NCI-H2029 (cell line): ENCODE measurements at places on chromosomes 2 and 18.

- no peak for DNase-seq
Observed at GRCh38 chr2:173271135-173271534, 83.5 kb upstream of the CDCA7 start.

GRCh38 chr2:212797484-212798205 is 259.0 kb upstream of the ERBB4 start:
- no peak for DNase-seq

DNA sequence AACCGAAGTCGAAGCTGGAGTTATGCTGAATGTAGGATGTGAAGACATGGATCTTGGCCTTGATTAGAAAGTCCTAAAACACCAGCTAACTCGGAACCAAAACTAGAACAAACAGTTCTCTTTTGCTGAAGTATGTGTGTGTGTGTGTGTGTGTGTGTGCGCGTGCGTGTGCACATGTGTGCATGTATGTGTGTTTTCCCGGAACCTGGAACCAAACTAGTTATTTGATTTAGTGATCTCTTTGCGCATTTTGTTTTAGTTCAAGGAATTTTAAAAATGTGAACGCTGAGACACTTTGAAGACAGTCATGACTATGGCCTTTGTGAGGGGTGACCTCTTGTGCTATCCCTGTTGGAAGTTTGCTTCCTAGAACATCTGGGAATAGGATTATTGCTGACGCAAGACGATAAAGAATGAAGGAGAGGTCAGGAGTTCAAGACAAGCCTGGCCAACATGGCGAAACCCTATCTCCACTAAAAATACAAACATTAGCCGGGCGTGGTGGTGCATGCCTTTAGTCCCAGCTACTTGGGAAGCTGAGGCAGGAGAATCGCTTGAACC is 23.8 kb downstream of the FHL2 start:
- no peak for DNase-seq

- DNase-seq: no peak
Observed at GRCh38 chr2:62054916-62055450, 140.9 kb upstream of the B3GNT2 start.

- DNase-seq: no peak
Observed at GRCh38 chr18:67549946-67550345, 33.4 kb upstream of the DSEL start.

DNA sequence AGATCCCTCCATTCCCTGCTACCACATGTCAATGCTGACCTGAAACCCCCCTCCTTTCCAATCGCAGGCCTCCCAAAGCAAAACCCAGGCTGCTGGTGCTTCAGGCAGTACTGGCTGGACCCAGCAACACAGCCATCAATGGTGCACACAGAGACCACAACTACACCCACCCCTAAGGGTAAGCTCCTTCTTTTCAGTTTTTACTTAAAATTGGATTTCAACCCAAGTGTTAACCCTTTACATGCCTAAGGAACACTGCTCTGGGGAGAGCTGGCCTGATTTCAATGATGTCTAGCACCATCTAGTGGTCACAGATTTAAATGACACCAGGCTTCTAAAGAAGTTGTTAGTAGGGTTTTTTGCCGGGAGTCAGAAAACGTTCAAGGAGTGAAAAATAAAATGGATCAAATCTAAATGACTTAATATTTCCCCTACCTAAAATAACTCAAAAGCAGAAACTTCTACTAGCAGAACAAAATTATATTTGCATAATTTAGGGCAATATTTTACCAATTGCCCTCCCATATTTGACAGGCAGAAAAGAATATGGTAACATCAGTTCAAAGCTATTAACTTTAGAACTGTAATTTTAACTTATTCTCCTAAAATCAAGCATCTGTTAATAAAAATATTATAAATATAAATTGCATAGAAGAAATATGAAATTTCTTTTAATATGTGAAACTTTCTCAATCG is 24.6 kb downstream of the FECH start:
- DNase-seq: peak; percentile 15

DNA sequence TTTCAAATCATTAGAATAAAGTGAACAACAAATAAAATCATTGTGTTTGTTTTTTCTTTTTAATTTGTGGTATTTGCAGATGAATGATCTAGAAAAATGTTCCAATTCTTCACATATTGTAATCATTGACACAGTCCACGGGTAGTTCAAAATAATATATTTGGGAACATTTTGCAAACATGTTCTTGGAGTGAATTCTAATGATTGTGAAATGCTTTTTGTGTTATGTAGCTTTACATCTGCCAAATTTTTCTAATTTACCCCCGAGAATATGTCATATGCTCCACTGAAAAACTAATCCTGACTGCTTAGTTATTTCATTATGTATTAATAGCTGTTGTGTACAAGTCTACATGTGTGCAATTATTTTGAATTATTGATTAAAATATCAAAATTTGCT is 1468.4 kb upstream of the NXPH2 start:
- DNase-seq: no peak

- no peak for DNase-seq
Observed at GRCh38 chr2:74632209-74632938, 15.8 kb downstream of the M1AP start.

- DNase-seq: no peak
Observed at GRCh38 chr2:163207693-163208370, 369.3 kb upstream of the KCNH7 start.

GRCh38 chr2:8451273-8451672 is 230.6 kb upstream of the ID2 start:
- DNase-seq: no peak

- no peak for DNase-seq
Observed at GRCh38 chr2:66445925-66446871, 11.3 kb downstream of the MEIS1 start.

- DNase-seq: no peak
Observed at GRCh38 chr2:175684466-175684865, 317.6 kb downstream of the LNPK start.

DNA sequence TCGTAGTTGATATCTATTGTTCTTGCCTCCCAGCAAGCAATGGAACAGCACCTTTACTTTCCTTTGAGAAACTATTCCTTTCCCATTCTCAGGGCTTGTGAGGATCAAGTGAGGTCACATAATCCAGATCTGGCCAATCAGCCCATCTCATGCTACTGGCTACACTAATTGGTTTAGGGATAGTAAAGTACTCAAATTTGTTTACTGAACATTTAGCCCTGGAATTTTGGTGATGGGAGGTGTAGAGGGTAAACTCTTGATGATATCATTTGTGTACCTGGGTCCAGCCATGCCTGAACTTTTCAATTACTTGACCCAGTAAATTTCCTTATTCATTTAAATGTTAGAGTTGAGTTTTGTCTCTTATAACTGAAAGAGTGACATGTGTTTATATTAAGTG is 195.8 kb upstream of the TNP1 start:
- peak; percentile 46 for DNase-seq

DNA sequence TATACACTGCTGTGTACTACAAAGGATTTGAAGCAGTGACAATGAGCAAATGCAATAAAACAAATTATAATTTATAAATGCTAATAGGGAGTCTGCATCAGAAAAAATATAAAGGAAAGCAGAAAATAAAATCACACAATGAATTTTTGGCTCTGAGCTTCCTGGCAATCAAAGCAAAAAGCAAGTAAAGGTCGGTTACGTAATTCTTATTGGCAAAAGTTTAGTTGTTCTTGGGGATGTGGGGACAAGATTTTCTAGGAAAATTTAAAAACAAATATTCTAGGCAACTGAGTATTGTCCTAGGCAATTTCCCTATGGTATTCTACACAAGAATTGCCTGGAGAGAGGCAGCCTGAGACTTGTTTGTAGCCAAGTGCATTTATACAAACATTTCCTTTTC is 1.8 kb downstream of the ORC2 start:
- no peak for DNase-seq

- DNase-seq: no peak
Observed at GRCh38 chr18:9173770-9174233, 37.2 kb downstream of the ANKRD12 start.

- peak; percentile 39 for DNase-seq
Observed at GRCh38 chr2:208406474-208407451, at the start of gene PTH2R. PTH2R (plus strand) TSS chr2:208406792; CDS start chr2:208407044, 252 bp downstream.

DNA sequence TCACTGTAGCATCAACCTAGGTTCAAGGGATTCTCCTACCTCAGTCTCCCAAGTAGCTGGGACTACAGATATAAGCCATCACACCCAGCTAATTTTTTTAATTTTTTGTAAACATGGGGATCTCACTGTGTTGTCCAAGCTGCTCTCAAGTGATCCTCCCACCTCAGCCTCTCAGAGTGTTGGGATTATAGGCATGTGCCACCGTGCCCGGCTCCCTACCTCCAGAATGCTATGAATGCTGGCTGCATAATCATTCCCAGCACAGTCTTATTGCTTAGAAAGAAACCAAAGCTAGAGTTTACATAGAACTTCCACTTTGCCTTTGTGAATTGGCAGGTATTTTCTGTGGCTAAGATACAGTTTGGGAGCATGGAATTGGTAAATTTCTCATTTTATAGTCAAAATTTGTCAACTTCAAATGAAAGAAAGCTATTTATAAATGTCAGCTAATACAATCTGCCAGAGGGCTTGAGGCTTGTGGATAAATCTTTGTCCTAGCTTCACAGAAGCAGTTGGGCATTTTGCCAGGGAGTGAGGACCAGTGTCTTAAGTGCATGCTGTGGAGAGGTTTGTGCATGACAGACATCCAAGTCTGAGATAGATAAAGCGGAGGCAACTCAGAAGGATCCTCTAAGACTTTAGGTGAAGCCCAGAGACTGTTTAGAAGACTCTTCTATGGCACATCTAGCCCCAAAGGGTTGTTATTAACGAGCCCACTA is 175.4 kb downstream of the ANTXR1 start:
- no peak for DNase-seq

GRCh38 chr18:64276311-64277090 is 127.6 kb upstream of the LINC00305 start:
- DNase-seq: no peak

- no peak for DNase-seq
Observed at GRCh38 chr2:195734395-195734794, 77.4 kb downstream of the SLC39A10 start.

- no peak for DNase-seq
Observed at GRCh38 chr2:109317471-109318095, 188.6 kb downstream of the SH3RF3 start.

GRCh38 chr2:105438104-105438929 is 39.5 kb upstream of the FHL2 start:
- DNase-seq: peak; percentile 84

DNA sequence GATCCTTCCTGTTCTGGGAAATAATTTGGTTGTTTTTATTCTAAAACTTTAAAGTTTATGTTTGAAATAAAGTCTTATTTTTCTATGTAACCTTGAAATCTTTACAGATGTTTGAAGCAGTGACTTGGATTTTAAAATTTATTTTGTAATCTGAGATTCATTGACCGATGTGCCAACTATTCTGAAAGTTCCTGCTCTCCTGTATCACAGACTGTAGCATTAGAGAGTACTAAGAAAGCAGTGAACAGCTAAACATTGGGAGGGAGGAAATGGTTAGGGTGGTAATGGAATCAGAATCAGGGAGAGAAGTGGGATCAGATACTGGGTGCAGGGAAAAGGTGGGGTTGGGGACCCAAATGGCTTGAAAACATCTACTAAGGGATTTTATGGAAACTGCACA is 69.9 kb downstream of the CDC42EP3 start:
- no peak for DNase-seq

GRCh38 chr2:1420746-1421480 is 7.7 kb downstream of the TPO start:
- DNase-seq: no peak
